WTC11 (cell line): ENCODE measurements at places on chromosomes 7 and 10. TPM values are rescaled to one million over a fixed set of nuclear protein-coding genes. Genes with fewer than 3 reads are reported as not detected.

Gene FAM131B
- 24.0 to 26.3 TPM (median 25.3 TPM) in 3 replicates for total RNA-seq

Gene CHN2
- 5.0 to 6.6 TPM (median 5.9 TPM) in 3 replicates for total RNA-seq

Gene LRRC17
- 1.4 to 1.8 TPM (median 1.6 TPM) in 3 replicates for total RNA-seq

Gene EPHA1
- 159 to 203 TPM (median 162 TPM) in 3 replicates for total RNA-seq

Gene GRM3
- total RNA-seq = 0.87 to 1.5 TPM (median 0.94 TPM) in 3 replicates

Gene SPDYE5
- total RNA-seq = not detected in 3 replicates

Gene PVRIG
- total RNA-seq = 0.37 to 0.55 TPM in 2 of 3 replicates, not detected in the other

Gene MMP21
- not detected in 3 replicates for total RNA-seq

DNA sequence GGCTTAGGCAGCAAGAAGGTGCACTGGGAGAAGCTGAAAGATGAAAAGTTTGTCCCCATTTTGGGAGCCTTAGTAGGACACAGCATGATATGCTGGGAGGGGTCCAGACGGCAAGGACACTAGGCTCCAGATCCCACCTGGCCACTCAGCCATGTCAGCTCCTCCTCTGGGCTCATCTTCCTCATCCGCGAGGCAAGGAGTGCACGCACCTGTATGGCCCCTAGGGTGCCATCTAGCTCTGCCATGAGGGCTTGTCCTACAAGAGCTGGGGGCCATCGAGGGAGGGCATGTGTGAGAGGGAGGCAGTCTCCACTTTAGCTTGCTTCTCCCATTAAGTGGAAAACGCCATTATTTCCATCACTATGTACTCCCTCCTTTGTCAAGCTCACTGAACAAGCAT is 136.2 kb upstream of the ADAM12 start:
- H3K36me3 ChIP-seq = no peaks in the 10 kb centered on the region
- no peaks in the 10 kb centered on the region for H3K27me3 ChIP-seq

DNA sequence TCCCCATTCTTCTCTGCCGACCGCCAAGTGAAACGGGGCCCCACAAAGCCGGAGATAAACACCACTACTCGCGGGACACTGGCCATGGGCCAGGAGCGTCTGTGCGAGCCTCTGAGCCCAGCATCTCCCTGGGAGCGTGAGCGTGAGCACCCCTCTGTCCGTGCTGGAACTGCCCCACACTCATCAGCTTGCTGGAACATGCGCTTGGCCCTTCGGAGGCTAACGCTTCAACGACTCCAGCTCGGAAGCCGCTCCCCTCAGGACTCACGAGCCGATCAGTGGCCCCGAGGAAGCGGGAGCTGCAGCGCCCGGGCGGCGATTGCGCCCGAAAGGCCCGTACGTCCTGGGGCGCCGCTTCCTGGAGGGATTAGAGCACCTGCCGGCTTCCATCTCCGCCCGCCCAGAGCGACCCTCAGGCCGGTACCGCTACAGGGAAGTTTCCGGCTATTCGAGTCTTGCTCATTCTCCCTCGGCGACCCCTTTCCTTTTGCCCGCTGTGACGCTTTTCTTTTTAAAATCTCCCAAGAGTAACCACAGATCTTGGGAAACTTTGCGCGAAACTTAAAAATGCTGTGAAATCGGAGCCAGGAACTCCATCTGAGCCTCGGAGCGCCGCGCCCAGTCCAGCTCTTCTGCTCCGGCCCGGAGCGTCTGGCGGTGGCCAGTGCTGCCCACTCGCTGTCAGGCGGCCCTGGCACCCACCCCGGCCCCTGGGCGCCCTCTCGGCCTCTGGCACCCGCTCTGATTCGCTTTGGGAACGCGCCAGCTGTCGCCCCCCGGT is 1.0 kb downstream of the TLL2 start:
- peaks cover 43% of the 10 kb centered on the region for H3K27me3 ChIP-seq
- H3K27ac ChIP-seq = no peak overlapping the region
- no peaks in the 10 kb centered on the region for H3K36me3 ChIP-seq
- DNase-seq = peak; percentile 63
- H3K4me1 ChIP-seq = peaks cover 49% of the 10 kb centered on the region

- no peaks in the 10 kb centered on the region for H3K36me3 ChIP-seq
- H3K4me3 ChIP-seq = no peak overlapping the region
- no peaks in the 10 kb centered on the region for H3K27me3 ChIP-seq
- no peaks in the 10 kb centered on the region for H3K4me1 ChIP-seq
- no peak for DNase-seq
- H3K27ac ChIP-seq = no peak overlapping the region
These were observed 285.8 kb upstream of the CACNA2D1 start for GRCh38 chr7:82729172-82730030.

- peaks cover 14% of the 10 kb centered on the region for H3K4me1 ChIP-seq
- no peak overlapping the region for H3K27ac ChIP-seq
- DNase-seq = no peak
- no peaks in the 10 kb centered on the region for H3K27me3 ChIP-seq
These were observed 199.5 kb downstream of the GPAM start for GRCh38 chr10:111984057-111984456.

GRCh38 chr10:70809011-70809611 is 6.6 kb upstream of the SGPL1 start:
- no peak overlapping the region for H3K4me3 ChIP-seq
- peaks cover 2% of the 10 kb centered on the region; the same call in 1 of the 2 replicates for H3K27me3 ChIP-seq
- no peak for DNase-seq

- no peak for DNase-seq
- no peaks in the 10 kb centered on the region for H3K27me3 ChIP-seq
- H3K27ac ChIP-seq = no peak overlapping the region
- no peaks in the 10 kb centered on the region for H3K36me3 ChIP-seq
These were observed 41.8 kb downstream of the APBB1IP start for GRCh38 chr10:26479766-26480492.

DNA sequence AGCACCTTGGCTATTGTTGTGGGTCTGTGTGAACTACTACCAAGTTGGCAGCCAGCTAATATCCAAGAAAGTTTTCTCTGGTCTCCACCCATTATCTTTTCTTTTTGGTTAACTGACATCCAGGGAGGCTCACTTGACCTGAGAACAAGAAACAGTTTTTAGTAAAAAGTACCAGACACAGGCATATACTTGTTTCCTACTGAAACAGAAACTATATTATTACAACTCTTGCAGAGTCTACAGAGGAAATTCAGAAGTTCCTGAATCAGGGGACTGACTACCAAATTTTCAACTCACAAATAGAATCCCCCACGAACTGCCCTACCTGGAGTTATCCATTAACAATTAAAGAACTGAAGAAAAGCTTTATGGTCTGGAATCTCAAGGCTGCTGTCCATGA is 168.9 kb downstream of the KCND2 start:
- no peaks in the 10 kb centered on the region for H3K36me3 ChIP-seq
- no peak overlapping the region for H3K4me3 ChIP-seq
- H3K27ac ChIP-seq = no peak overlapping the region
- H3K4me1 ChIP-seq = 0 out of 2 replicates have a peak, but pooled peaks cover 5% of the 10 kb centered on the region
- no peaks in the 10 kb centered on the region for H3K27me3 ChIP-seq

GRCh38 chr7:31692451-31692850 is 5.4 kb downstream of the PPP1R17 start:
- no peaks in the 10 kb centered on the region for H3K36me3 ChIP-seq
- no peak overlapping the region for H3K4me3 ChIP-seq
- H3K27ac ChIP-seq = no peak overlapping the region
- peaks cover 45% of the 10 kb centered on the region for H3K4me1 ChIP-seq

DNA sequence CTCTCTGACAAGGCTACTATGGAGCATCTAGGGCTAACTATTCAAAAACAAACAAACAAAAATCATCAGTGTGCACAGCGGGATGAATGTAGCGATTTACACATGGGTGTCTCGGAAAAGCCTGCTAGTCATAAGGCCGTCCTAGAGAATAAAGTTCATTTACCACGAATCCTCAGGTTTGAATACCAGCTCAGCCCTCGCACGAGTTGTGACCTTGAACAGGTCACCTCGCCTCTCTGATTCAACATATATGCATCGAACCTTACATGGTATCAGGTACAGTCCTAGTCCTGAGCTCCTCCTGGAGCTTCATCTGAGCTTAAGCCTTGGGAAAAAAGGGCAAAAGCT is 572 bp downstream of the ATP5MF start:
- peaks cover 5% of the 10 kb centered on the region; the same call in 1 of the 2 replicates for H3K27me3 ChIP-seq
- H3K27ac ChIP-seq = peak overlapping the region; percentile 94
- DNase-seq = no peak
- peak overlapping the region; percentile 94 for H3K4me3 ChIP-seq

DNA sequence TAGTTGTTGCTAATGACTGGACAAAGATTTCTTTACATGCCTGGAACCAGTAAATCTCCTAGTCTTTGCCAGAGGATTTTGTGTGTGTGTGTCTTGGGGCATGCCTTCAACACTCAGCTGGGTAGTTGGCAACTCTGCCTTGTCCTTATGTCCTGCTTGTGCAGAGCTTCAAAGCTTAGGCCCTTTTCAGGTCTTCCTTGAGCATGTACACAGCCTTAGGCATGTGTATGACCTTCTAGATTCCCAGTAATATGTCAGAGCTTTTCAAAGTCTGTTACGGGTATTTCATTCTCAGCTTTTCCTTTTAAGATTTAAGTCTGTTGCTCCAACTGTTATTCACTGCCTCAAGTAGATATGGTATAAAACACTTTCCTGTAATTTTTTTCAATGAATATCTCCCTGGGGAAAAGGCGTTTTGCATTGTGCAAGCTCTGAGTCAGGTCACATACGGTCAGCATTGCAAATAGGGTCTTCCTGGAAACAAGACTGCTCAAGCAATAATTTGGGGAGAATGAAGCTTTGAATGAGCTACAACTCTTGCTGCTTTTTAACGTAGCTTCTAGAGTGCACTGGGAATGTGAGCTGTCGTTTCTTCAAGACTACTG is 25.5 kb downstream of the SHOC2 start:
- H3K36me3 ChIP-seq = peaks cover 7% of the 10 kb centered on the region; the same call in 1 of the 2 replicates
- peak overlapping the region; percentile 14; the same call in 1 of the 2 replicates for H3K27ac ChIP-seq
- DNase-seq = no peak
- no peaks in the 10 kb centered on the region for H3K27me3 ChIP-seq
- peaks cover 44% of the 10 kb centered on the region for H3K4me1 ChIP-seq
- H3K4me3 ChIP-seq = no peak overlapping the region

DNA sequence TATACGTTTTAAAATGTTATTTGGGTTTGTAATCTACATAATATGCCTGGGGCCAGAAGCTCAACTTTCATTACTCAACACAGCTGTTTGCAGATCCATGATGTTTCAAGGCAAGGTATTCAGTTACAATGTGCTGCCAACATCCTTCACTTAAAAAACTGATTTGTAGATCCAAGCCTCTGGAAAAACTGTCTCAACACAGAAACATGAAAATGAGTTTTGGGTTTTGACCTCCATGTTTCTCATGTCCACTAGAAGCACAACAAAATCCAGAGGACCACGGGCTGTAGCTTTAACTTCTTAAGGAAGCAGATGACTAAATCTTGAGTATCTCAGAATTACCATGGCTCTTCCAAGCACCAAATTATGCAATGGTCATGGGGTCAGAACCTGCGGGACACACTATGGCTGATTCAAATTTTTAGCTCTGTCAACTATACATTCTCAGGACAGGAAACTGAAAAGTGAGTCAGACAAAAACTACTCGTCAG is 247.1 kb upstream of the GRB10 start:
- H3K4me1 ChIP-seq = peaks cover 10% of the 10 kb centered on the region
- DNase-seq = no peak
- H3K36me3 ChIP-seq = peaks cover 17% of the 10 kb centered on the region
- no peak overlapping the region for H3K27ac ChIP-seq
- no peak overlapping the region for H3K4me3 ChIP-seq
- no peaks in the 10 kb centered on the region for H3K27me3 ChIP-seq

DNA sequence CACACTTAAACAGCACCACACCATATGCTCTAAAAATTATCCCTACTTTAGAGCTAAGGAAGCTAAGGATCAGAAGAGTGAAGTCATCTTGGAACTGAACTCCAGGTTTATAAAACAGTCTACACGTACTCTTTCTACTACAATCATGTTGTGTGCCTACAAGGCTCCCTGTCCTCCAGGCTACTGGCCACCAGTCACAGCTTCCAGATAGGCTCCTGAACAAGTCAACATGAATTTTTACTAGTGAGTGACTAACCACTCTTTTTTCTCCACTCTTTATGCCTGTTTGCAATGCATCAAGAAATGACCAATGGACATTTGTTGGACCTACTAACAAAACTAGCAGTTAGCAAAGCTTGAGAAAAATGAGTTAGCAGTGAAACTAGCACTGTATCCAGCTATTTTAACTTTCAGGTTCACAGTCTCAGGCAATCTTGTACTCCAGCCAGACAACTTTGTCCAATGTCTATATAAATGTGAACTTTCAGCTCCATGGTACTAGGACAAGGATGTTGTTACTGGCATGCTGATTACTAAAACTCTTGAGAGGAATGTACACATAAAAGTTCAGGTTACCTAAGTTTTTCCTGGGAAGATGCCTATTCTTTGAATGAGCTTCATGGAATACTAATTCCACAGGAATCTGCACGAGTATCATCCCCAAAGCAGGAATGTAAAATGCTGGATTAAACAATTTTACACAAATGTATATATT is 180.0 kb downstream of the BTAF1 start:
- no peak overlapping the region for H3K4me3 ChIP-seq
- no peak overlapping the region for H3K27ac ChIP-seq
- H3K4me1 ChIP-seq = peaks cover 11% of the 10 kb centered on the region
- DNase-seq = no peak
- H3K36me3 ChIP-seq = no peaks in the 10 kb centered on the region

GRCh38 chr10:17199351-17199804 is 2.1 kb downstream of the TRDMT1 start:
- H3K4me3 ChIP-seq = peak overlapping the region; percentile 83
- no peaks in the 10 kb centered on the region for H3K27me3 ChIP-seq
- H3K27ac ChIP-seq = peak overlapping the region; percentile 87
- peaks cover 57% of the 10 kb centered on the region for H3K4me1 ChIP-seq

DNA sequence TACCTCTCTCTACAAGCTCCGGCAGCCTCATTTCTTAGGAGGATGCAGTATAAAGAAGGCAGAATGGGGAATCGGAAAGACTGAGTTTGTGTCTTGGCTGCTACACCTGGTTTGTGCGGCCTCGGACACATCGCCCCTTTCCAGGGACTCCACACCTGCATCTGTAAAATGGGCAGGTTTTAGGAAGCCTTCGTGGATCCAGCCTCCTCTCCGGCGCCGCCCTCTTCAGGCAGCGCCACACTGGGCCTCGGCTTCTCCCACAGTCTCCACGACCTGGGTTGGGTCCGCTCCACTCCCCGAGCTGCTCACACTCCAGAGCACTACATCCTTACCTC is 341 bp downstream of the GOT1 start:
- peaks cover 18% of the 10 kb centered on the region for H3K4me1 ChIP-seq
- H3K36me3 ChIP-seq = no peaks in the 10 kb centered on the region; the same call in 1 of the 2 replicates
- peak overlapping the region; percentile 92 for H3K27ac ChIP-seq
- no peak for DNase-seq
- H3K4me3 ChIP-seq = peak overlapping the region; percentile 99
- no peaks in the 10 kb centered on the region for H3K27me3 ChIP-seq

DNA sequence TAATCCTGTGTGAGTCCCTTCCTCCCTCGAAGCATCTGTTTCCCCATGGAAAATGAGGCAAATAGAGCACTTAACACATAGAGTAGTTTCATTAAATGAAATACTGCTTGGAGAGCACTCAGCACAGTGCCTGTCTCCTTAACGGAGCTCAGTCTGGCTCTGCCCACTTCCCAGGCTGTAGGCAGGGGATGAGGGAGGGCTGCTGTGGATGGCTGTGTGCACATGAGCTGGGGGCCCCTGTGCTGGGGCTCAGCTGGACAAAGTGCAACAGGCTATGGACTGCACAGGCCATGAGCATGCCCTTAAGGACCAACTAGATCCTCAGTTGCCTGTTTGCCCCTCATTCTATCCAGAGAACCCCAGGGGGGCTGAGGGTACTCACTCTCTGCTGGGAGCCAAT is 14.5 kb downstream of the ZCCHC24 start:
- H3K36me3 ChIP-seq = no peaks in the 10 kb centered on the region
- H3K27ac ChIP-seq = no peak overlapping the region
- H3K4me3 ChIP-seq = no peak overlapping the region
- H3K27me3 ChIP-seq = no peaks in the 10 kb centered on the region
- DNase-seq = no peak
